ENCODE measurements at places on chromosomes 6 and 20.

- DNase-seq = no peak
Measured at GRCh38 chr6:131216246-131216645, 81.0 kb downstream of the AKAP7 start.

GRCh38 chr6:148244217-148244935, 98.3 kb upstream of the SASH1 start:
- DNase-seq = no peak

- peak; percentile 52 for DNase-seq
Measured at GRCh38 chr20:52312132-52312729, 120.7 kb upstream of the ZFP64 start.

DNA sequence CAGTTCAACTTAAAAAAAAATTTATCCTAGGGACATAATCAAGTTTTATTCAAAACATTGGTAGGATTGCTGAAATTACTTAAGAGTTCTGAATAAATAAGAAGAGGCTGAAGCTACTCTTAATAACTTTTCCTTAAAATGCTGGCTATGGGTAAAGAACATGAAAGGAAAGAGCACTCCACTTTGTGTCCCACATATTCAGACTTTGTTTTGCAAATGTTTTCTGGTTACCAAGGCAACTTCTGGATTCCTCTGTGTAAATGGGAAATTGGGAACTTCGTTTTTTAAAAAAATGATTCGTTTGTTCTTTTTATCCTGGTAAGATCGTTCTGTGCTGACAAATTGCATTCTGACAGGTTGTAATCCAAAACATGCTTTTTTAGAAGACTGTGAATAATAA, 115.0 kb downstream of the KIF6 start:
- peak; percentile 78 for DNase-seq

DNA sequence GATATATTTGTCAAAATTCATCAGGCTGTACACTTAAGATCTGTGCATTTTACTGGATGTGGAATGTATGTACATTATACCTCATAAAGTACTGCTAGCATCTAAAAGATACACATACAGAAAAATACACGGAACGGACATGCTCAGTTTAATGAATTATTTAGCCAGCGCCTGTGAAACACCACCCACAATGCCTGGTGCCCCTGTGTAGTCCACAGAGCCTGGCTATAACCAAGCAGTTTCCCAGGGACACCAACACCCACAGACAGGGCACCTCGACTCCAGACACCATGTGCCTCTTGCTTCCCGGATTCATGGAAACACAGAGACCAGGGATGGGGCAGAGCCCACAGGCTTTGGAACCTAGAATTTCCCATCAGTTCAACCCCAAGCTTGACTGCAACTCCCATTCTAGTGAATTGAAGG, 17.4 kb upstream of the ARMC12 start:
- DNase-seq = no peak

GRCh38 chr6:84657486-84657885, 106.9 kb downstream of the TBX18 start:
- DNase-seq = no peak

DNA sequence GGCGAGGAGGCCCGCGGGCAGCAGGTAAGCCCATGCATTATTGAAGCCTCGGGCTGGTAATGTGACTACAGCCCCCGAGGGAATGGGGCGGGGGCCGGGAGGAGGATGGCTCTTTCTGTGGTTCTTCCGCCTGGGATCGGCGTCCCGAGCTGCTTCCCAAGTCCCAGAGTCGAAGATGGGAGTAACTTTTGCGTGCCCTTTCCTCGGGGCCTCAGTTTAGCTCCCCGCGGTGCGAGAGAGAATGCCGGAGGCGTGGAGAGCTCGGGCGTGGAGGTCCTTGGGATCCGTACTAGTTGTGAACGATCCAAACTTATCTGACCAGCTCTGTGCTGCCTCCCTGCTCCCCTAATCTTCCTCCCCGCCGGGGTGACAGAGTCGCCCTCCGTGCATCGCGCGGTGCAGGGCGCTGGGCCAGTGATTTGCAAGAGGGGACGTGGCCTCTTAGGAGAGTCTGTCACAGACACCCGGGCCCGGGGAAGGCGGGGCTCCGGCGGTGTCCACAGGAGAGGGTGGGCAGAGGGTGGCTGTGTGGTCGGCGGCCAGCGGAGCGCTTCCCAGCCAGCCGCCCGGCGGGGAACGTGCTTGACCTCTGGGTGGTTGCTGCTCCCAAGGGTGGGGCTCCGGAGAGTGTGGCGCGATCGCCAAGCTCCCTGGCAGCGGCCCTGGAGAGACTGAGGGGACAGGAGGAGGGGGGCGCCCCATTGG, 815 bp downstream of the UTRN start:
- no peak for DNase-seq

- no peak for DNase-seq
Measured at GRCh38 chr6:31010393-31011060, at the start of gene MUC22. MUC22 (plus strand) TSS chr6:31010474; CDS start chr6:31010707, 233 bp downstream.

GRCh38 chr20:62734881-62735280, 26.2 kb downstream of the NTSR1 start:
- no peak for DNase-seq

DNA sequence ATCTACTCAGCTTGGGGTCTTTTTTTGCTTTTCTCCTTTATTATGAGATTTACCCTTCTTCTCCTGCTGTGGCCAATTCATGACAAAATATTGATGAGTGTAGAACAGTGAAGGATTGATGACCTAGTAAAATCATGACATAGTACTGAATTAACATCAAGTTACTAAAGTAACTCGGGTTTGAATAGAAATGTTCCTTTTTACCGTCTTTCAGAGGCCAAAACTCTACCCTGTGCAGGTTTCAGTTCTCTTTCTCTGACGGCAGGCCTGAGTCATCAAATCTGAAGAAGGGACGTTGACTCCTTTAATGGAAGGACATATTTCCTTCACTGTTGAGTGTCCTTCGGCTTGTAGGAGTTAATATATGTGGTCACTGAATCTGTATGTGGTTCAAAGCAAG, 80.7 kb downstream of the RREB1 start:
- no peak for DNase-seq

- no peak for DNase-seq
Measured at GRCh38 chr6:332671-333070, 40.4 kb downstream of the DUSP22 start.

DNA sequence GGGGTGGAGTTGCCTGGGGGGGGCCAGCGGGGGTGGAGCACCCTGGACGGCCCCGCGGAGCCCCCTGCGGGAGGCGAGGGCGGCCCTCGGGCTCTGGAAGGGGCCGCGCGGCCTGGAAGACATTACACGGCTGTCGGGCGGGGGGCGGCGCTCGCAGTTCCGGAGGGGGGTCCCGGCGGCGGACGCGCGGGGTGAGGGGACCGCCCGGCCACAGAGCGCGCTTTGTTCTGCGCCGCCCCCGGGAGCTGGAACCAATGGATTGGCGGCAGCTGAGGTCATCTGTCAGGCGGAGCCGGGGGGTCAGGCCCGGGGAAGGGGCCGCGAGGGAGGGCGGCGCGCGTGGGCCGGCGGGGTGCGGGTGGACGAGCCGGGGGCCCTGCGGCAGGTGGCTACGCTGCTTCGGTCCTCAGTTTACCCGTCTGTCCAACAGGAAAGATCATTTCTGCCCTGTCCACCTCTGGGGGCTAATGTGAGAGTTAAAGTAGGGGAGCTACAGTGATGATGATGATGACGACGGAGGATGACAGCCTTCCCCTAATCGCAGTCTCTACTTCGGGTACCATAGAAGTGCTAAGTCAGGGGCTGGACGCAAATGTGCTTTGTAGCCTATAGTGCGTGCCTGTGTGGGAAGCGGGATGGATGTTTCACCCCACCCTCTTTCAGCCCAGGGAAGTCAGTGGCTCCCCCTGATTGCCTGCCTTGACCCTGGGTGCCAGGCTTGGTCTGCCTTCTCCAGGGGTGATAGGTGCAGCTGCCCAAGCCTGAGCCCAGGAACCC, 10.4 kb downstream of the SRXN1 start:
- no peak for DNase-seq

DNA sequence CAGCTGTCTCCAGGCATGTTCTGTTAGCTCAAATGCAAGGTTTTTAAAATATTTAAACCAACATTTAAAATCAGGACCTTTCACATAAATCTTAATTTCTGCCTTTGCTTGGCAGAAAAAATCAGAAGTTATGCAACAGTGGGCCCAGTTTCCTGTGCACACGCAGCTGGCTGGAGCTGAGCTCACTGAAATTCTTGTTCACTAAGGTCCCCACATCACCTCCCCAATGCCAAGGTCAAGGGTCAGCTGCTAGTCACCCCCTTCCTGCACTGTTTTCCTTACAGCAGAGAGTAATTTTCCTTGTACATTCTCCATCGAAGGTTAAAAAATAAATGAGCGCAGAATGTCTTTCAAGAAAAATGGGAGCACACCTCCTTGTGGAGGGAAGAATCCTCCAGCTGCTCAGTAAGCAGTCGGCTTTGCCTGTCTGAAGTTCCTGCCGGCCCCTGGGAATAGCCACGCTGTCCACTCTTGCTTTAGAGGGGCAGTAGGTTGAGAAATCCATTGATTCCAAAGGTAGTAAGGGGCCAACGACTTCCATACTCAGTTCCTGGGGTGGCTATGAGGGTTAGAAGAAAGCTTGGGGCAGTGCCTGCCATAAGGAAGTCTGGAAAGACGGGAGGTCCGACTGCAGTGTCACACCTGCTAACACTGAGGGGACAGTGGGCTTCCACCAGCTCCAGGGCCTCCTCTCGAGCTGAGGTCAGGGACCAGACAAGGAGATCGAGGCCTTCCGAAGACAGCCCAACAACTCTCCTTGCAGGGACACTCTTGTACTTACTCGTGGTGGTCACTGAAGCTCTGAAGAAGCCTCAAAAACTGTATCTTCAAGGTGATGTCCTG, 56.8 kb downstream of the MYH7B start:
- DNase-seq = no peak

- no peak for DNase-seq
Measured at GRCh38 chr20:2761885-2762284, 38.5 kb downstream of the CPXM1 start.

GRCh38 chr6:132190815-132191175, 210.5 kb downstream of the MOXD1 start:
- DNase-seq = no peak

DNA sequence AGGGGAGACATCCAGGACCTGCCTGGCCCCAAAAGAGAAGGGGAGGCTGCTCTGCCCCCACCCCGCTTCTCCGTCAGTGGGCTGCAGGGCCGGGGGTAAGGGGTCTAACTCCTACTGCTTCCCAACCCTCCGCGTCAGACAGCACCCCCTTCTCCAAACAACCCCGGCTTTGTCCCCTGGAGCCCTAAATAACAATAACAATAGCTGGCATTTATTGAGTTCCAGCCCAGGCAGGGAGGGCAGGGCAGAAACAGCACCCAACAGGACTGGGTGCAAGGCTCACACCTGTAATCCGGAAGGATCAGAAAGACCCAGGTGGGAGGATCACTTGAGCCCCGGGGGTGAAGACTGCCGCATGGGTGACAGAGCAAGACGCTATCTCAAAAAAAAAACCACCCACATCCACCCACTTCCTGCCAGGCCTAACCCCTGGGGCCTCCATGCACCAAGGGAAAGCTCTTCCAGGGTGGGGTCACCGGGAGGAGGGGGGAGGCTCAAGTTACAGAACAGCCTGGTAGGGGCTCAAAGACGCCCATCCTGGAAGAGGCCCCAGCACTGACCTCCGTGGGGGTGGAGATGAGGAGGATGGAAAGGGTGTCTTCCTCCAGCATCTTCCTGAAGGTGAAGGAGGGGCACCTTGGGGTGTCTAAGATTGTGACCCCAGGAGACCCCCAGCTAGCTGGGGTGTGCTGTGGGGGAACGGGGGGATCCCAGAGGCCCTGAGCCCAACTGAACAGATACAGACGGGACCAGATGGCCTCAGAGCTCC, 1.3 kb upstream of the FNDC11 start:
- no peak for DNase-seq

DNA sequence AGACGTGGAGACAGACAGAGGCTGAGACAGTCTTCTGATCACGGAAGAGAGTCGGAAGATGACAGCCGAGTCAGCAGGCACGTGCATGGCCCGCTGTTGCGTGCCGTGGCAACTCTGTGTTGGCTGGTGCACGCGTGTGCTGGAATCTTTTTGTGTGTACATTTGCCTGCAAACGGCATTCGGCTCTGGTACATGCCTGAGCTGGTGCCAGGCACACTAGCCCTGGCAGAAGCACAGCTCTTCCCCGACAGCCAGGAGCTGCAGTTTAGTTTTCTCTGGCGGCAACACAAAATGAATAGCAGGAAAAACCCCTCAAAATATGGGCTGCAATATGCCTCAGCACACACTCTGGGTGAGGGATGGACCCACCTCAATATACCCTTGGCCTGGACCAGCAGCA, 769 bp upstream of the PDYN start:
- DNase-seq = no peak

GRCh38 chr20:22986601-22987000, 48.5 kb upstream of the SSTR4 start:
- no peak for DNase-seq

GRCh38 chr20:20594171-20594530, 118.3 kb downstream of the RALGAPA2 start:
- no peak for DNase-seq

DNA sequence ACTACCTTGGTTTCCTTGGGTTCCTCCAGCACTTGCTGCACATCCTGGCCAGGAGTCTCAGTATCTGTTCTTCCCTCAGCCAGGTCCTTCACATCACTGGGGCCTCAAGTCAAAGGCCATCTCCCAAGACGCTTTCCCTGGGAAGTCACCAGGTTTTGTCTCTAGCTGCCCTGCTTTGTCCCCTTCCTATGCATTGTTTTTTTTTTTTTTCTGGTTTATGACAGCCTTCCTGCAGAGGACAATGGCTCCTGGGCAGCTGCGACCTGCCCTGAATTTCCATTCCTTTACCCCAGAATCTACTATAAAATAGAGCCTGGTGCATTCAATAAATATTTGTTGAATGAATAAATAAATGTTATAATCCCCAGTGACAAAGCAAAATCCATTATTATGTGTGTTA, 687.3 kb downstream of the QKI start:
- DNase-seq = no peak

GRCh38 chr6:64439274-64439673, 803.7 kb downstream of the PHF3 start:
- DNase-seq = no peak

GRCh38 chr6:13233106-13233505, 95.2 kb downstream of the TBC1D7 start:
- DNase-seq = no peak

- no peak for DNase-seq
Measured at GRCh38 chr6:25138934-25139415, 140.2 kb upstream of the CARMIL1 start.

DNA sequence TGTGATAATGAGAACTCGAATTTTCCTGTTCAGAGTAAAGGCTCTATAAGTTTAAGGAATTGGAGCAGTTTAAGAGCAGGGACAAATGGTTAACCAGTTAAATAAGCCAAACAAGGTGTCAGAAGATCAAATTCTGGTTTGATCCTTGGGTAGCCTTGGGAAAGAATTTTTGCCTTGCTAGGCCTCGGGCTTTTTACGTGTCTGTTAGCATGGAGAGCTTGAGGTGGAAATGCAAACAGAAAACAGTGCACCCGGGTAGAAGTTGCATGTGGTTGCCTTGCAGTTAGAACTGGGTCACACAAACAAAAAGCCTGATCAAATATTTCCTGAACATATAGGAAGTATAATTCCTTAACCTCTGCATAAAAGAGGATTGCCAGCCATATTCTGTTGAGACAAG, 58.3 kb downstream of the RIN2 start:
- DNase-seq = no peak

All from urinary bladder (tissue), 4 donors.